ENCODE measurements at places on chromosomes 6 and 20.

DNA sequence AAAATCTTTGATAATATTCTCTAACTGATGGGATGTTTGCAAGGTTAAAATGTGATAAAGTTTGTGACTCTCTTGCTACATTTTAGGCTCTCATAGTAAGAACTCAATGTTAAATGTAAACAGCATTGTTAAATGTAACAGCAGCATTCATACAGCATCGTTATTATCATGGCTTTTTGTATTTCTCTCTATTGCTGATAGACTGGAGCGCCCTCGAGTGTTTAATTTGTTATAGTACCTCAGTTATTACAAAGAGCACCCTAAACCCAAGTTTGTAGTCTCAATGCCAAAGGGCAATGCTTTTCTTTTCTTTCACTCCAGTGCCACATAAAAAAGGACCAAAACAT is 14.9 kb upstream of the TTPAL start:
- peak; percentile 40 for DNase-seq

GRCh38 chr6:2616811-2617210 is 133.9 kb downstream of the MYLK4 start:
- no peak for DNase-seq

GRCh38 chr6:101402622-101403031 is 9.1 kb downstream of the GRIK2 start:
- no peak for DNase-seq

DNA sequence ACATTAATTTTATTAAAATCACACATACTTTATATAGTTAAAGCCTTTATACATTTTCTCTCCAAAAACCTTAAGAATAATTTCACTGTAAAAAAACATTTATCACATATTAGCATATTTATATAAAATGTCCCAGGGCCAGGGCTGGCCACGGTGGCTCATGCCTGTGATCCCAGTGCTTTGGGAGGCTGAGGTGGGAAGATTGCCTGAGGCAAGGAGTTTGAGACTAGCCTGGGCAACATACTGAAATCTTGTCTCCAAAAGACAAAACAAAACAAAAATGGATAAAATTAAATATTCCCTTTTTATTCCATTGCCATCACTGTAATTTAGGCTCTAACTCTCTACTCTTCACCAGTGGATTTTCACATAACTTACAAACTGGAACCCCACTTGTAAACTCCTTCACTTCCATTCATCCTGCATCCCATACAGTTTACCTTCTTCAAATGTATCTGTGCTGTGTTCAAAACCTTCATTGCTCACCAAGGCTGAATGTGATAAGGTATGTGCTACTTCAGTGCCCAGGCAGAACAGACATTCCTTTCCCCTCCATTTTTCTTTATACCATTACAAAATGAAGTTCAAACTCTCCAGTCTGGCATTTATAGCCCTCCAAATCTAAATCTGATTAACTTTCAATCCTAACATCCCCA is 42.9 kb upstream of the PIM1 start:
- DNase-seq, result no peak

DNA sequence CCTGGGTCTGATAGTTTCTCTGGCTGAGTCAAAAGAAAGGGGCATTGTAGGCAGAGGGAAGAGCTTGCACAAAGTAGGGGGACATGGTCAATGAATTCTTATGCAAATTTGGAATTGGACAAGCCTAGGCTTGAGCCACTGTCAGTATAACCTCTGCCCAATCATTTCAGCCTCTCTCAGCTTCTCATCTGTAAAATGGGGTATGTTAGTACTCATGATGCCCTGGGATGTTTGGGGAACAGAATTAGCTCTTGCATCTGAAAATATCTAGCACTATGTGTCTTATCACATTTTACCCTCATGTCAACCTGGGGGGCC is 148.6 kb downstream of the DHX35 start:
- DNase-seq, result no peak

- no peak for DNase-seq
Observed at GRCh38 chr6:50862176-50862575, 43.5 kb downstream of the TFAP2B start.

DNA sequence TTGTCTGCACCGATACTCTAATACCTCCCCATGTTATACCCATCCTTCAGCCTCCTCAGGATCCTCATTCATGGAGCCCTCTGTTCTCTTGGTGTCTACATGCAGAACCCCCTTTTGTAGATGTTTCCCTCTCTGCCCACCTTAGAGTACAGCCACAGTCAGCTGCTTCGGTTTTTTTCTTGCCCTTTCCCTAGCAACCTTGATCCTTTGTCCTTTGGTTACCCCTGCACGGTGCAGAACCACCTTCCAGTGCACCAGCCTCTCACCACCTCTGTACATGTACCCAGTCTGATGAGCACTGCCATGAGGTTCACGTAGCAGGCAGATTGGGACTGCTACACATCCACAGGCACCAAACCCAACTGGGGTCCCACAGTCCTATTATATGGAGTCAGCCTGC is 7.3 kb downstream of the VPS16 start:
- no peak for DNase-seq

GRCh38 chr20:3080939-3081388 is 3.6 kb downstream of the AVP start:
- no peak for DNase-seq

- DNase-seq, result peak; percentile 67
Observed at GRCh38 chr6:44489910-44490604, 102.6 kb downstream of the CDC5L start.

- DNase-seq, result no peak
Observed at GRCh38 chr6:42038163-42038562, 12.2 kb upstream of the TAF8 start.

DNA sequence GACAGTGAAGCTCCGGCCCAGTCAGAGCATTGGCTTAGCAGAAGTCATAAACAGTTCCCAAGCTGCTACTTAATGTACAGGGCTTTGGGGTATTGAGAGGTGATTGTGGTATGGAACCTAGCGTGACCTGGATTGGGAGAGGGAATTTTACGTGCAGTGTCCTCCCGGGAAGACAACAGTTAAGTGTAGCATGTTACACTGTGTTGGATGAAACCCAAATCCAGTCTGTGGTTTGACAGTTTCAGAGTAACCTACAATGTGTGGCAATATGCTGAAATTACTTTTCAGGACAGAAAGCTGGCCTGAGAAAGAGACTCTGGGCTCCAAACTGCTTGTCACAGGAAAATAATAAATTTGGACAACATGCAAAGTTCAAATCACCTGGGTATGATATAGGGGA is 28.1 kb upstream of the RALGAPA2 start:
- no peak for DNase-seq

GRCh38 chr6:52233975-52234823 is 10.1 kb downstream of the IL17F start:
- DNase-seq, result no peak

DNA sequence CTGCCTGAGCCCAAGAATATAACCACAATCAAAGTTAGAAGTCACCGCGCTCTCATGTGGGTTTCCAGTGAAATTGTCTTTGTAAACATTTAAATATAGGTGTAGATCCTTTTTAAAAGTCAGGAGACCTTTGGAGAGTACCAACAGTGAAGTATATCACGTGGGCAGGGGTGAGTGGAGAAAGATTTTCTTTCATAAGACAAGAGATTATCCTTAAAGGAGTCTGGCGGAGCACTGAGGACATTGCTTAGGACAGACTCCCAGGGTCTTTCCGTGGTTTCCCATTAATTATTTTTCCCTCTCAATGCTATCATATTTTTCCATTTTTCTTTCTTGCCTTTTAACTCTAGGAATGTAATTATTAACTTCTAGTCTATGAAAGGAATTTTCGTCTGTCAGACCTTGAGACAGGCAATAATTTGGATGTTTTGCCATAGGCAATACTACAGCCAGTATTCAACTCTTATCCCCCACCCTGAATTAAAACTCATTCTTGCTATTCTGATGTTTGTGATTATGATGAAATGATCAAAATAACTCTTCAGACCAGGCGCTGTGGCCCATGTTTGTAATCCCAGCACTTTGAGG is 31.4 kb downstream of the DCBLD1 start:
- no peak for DNase-seq

DNA sequence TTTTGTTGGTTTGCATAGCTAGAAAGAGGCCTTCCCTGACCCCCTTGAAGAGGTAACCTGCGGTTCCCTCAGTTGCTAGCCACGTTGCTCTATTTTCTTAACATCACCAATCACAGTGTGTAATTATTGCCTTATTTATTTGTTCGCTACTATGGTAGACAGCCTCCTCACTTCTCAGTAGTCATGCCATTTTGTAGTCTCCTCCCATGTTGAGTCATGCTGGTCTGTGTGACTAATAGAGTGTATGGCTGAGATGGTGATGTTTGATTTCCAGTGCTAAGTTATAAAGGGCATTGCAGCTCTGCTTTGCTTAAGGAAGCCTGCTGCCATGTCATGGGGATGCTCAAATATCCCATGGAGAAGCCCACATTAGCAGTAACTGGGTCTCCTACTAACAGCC is 236.6 kb upstream of the CHD6 start:
- no peak for DNase-seq

GRCh38 chr20:37584238-37584807 is 56.6 kb upstream of the BLCAP start:
- DNase-seq, result no peak

- DNase-seq, result no peak
Observed at GRCh38 chr6:55963301-55963700, 87.9 kb upstream of the BMP5 start.

DNA sequence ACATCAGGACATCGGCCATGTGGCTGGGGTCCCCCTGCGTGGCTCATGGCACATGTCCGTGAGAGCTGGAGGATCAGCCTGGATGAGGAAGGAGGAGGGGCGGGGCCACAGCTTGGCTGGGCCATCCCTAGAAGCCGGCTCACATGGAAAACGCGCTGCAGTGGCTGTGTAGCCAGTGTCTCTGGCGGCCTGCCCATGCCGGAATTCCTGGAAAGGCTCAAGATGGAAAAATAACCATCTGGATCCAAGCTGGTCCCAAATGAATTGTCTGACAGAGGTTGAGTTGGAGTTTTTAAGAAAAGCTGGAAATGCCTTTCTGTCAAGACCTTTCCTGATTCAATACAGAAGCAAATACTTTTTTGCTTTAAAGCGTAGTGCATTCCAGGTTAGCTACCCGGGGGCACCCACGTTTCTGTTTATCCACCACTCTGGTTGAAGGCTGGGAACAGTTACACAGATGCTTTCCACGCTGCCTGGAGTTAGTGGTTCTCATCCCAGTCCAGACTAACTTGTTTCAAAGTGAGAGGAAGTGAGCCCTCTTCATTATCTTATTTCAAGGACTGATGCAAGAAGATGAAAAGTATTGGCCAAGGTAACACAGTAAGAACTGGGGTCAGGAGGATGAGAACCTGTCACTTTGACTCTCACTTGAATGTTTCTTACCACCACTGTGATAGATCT is 99.0 kb downstream of the GMPR start:
- no peak for DNase-seq

DNA sequence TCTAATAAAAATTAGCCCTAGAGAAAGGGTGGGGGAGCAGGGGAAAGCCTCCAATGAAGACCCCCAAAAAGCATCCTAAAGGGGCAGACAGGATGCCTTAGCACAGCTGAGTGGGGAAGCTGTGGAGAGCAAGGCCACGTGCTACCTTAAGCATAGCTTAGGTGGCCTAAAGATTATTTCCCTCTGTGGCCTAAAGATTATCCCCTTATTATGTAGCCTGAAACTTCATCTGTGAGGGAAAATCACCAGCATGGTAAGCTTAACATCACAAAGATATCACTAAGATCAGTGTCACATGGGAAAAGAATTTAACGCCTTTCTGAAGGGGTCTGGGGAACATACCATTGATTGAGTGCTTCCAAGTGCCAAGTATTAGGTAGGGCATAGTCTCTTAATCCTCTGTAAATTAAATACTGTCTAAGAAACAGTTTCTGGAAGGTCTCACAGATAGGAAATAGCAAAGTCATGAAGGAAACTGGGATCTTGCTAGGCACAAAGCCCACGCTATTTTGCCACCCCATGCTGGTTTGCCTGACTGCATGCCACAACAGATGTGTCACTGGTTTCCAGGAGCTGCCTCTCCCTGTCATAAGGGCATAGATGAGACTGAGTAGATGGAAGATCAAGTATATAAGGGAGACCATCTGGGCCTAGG is 170.0 kb downstream of the HACE1 start:
- DNase-seq, result no peak

GRCh38 chr20:16415071-16416053 is 157.9 kb downstream of the KIF16B start:
- DNase-seq, result peak; percentile 21

DNA sequence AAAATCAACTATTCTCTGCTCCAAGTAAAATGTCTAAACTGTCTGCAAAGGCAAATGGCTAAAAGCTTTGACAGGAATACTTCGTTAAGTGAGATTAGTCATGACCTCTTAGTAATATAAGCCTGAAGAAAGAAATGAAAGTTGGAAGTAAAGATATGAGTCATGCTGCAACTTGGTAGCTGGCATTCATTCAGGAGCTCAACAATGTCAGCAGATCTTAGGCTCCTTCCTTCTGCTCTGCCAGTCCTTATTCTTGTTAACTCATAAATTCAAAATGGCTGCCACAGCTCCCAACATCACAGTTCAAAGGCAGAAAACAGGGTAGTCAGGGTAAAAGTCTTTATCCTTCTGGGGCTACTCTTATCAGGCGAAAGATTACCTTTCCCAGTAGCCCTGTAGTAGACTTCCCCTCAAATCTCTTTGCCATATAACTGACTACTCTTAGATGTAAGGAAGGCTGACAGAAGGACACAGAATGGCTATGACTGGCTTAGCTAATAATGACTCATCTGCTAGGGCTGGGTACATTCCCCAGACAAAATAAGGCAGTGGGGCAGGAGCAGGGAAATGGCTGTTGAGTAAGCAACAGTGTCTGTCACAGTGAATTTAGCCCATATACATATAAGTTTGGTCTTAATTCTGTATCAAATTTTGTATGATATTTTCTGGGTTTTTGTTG is 24.4 kb upstream of the C6orf62 start:
- peak; percentile 96 for DNase-seq

DNA sequence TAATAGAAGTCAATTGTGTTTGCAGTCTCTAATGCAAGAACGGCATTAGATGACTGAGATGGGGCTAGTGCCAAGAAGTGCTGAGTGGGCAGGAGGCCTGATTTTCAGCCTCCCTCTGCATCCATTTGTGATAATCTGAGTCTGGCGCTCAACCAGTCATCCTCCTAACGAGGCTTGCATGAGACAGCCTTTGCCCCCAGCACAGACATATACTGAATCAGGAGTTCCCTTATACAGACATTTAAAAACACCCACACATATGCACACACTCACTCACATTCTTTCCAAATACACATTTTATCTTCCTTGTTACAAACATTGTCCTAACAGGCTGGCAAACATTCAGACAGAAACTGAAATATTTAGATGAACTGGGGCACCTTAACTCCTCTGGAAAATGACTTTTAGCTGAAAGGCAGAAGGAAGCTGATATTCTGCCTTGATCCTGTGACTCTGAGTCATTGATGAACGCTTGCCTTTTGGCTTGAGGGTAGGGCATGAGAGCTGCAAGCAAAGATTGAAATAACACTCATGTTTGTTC is 562.3 kb downstream of the DHX35 start:
- peak; percentile 1 for DNase-seq

GRCh38 chr6:28922821-28923317 is 916 bp downstream of the TRIM27 start:
- DNase-seq, result peak; percentile 66

DNA sequence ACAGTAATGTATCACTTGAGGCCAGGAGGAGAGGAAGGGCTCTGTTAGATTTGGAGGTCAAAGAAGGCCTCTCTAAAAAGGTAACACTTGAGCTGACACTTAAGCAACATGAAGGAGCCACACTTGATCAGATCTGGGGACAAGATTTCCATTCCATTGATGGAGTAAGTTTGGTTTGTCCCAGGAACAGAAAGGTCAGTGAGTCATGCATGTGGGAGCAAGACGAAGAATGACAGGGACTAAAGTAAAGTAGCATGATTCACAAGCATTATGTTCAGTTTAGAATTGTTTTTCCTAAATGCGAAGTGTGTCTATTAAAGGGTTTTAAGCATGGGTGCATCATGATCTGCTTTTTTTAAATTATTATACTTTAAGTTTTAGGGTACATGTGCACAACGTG is 47.4 kb downstream of the COL21A1 start:
- no peak for DNase-seq

Measured in inflammatory macrophage treated with lipopolysaccharide for 4 hours (primary cell).